ENCODE measurements at places on chromosomes 1 and 21.
A peak's percentile ranks its signal among the peaks of the same experiment; 100 is the strongest.

DNA sequence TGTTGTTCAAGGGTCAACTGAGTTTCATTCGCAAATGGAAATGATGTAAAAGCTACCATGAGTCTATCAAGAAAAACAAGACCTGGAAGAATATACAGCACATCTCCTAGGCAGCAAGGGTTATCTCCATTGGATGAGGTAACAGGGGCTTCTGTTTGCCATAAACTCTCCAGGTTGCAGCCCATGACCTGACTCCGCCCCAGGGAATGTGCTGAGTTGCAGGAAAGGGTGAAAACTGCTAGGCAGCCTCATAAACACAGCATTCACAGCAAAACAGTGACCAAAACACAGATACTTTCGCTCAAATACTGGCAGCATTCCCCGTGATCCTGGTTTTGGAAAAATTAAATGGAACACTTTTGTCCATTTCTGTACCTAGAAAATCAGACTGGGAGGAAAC is 20.2 kb upstream of the ACTA1 start:
- peaks cover 2% of the 10 kb centered on the region for H3K4me1 ChIP-seq
- H3K4me3 ChIP-seq: no peak overlapping the region
- H3K27me3 ChIP-seq: no peaks in the 10 kb centered on the region
- DNase-seq: no peak
- no peaks in the 10 kb centered on the region for H3K36me3 ChIP-seq

DNA sequence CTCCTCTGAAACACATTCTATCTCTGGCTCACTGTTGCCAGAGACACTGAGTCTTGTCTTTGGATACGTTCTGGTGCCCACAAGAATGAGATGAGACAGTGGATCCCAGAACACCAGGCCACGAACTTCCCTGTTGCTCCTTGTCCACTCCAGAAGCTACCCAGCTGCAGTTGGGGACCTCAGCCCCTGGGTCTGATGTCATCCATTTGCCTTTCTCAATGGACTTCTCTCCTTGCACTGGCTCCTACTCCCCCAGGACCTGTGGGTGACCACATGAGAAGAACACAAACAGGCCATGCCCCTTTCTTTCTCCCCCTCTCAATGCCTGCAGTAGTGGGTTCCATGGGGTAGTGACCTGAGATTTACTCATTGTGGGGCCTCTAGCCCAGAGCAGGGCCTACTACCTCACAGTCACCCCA is 5.9 kb downstream of the NBPF1 start:
- no peak overlapping the region for H3K27ac ChIP-seq
- H3K36me3 ChIP-seq: no peaks in the 10 kb centered on the region
- H3K27me3 ChIP-seq: no peaks in the 10 kb centered on the region
- DNase-seq: no peak

- no peak overlapping the region for H3K4me3 ChIP-seq
- no peaks in the 10 kb centered on the region for H3K36me3 ChIP-seq
- DNase-seq: no peak
- no peaks in the 10 kb centered on the region for H3K27me3 ChIP-seq
Measured at GRCh38 chr1:162204823-162205155, 135.3 kb downstream of the NOS1AP start.

DNA sequence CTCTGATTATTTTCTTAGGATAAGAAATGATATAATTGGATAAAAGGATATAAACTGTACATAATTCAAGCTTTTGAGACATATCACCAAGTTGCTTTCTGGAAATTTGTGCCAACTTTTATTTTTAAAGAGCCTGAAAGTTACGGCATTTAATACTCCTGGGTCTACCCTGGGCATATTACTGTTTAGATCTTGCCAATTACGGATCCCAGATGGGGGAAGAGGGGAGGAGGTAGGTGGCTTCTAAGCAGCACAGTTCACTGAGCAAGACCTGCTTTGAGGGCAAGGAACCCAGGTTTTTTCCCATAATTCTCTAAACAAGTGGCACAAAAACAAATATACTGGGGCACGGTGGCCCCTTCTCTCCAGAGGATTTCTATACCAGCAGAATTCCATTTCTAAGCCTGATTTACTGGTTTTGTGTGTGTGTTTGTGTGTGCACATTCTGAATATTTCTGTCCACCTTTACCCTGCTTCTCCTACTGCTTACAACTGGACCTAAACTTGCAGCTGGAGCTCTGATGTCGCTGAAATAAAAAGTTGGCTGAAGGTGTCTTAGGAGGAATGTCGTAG is 76.7 kb downstream of the LAMC2 start:
- no peak for DNase-seq
- no peaks in the 10 kb centered on the region for H3K36me3 ChIP-seq
- H3K4me3 ChIP-seq: no peak overlapping the region
- H3K4me1 ChIP-seq: no peaks in the 10 kb centered on the region

GRCh38 chr1:229869687-229870086 is 197.4 kb upstream of the GALNT2 start:
- no peak overlapping the region for H3K4me3 ChIP-seq
- peaks cover 6% of the 10 kb centered on the region for H3K4me1 ChIP-seq
- DNase-seq: no peak

GRCh38 chr1:107076841-107077240 is 20.4 kb downstream of the PRMT6 start:
- no peaks in the 10 kb centered on the region for H3K36me3 ChIP-seq
- H3K27ac ChIP-seq: no peak overlapping the region
- H3K4me3 ChIP-seq: no peak overlapping the region
- H3K27me3 ChIP-seq: no peaks in the 10 kb centered on the region
- no peak for DNase-seq
- no peaks in the 10 kb centered on the region for H3K4me1 ChIP-seq

DNA sequence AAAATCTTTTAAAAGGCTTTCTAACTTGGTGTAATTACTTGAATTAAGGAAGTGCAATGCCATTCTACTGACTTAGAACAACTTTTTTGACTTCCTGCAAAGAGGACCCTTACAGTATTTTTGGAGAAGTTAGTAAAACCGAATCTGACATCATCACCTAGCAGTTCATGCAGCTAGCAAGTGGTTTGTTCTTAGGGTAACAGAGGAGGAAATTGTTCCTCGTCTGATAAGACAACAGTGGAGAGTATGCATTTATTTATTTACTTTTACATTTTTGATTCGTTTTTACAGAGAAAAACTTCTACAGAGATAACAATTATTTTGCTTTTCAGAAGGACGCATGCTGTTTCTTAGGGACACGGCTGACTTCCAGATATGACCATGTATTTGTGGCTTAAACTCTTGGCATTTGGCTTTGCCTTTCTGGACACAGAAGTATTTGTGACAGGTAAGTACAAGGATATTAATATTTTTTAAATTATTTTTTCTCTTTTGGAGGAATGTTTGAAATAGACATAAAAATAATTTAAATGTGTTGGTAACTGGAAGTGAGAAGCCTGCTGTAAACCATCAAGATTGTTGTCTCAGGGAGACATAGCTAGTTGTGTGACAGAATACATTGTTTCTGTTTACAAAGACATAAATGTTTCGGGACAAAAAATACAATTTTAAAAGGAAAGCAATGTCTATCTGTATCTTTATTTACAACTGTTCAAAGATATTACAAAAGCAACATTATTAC is at the start of gene PTPRC:
Gene PTPRC (plus strand): TSS at position 147 of the 742 bp plus-strand sequence. CDS start 229 bp downstream, at position 376.
- no peaks in the 10 kb centered on the region for H3K36me3 ChIP-seq
- H3K27me3 ChIP-seq: no peaks in the 10 kb centered on the region
- peak within 1 kb of the TSS; percentile 5 for H3K4me3 ChIP-seq
- no peak within 1 kb of the TSS for H3K27ac ChIP-seq
- DNase-seq: no peak
- H3K4me1 ChIP-seq: no peaks in the 10 kb centered on the region

DNA sequence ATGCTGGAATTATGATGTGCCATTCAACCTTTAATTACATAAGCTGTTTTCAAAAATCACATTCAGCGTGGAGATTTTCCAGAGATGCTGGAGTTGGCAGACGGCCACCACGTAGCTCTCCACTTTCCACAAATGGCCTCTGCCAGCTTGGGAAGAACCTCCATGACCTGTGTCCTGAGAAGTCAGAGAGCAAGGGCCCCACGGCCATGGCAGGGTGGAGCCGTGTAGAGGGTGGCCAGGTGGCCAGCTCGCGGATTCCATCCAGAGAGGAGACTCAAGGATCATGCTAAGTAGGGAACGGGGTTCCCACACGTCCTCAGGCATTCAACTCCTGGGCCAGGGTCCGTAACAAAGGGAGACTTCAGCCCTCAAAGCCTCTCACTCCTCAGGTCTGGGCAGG is 1.3 kb upstream of the GALE start:
- no peaks in the 10 kb centered on the region for H3K27me3 ChIP-seq
- no peak overlapping the region for H3K4me3 ChIP-seq
- H3K27ac ChIP-seq: no peak overlapping the region
- DNase-seq: peak; percentile 46

GRCh38 chr1:3342960-3343359 is 111.5 kb upstream of the ARHGEF16 start:
- H3K4me1 ChIP-seq: no peaks in the 10 kb centered on the region
- no peak overlapping the region for H3K27ac ChIP-seq
- H3K27me3 ChIP-seq: no peaks in the 10 kb centered on the region
- DNase-seq: no peak
- H3K36me3 ChIP-seq: no peaks in the 10 kb centered on the region
- H3K4me3 ChIP-seq: no peak overlapping the region

DNA sequence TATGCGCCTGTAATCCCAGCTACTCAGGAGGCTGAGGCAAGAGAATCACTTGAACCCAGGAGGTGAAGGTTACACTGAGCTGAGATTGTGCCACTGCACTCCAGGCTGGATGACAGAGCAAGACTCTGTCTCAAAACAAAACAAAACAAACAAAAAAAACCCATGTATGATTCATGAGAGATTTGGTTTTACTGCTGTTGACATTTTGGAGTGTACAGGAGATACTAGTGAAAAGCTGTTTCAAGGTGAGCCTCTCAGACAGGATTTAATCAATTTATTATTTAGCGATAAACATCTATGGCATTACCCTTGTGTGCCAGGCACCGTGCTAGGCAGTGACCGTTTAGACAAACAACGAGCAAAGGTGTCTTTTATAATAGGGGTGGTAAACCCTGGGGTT is 16.5 kb downstream of the LHX4 start:
- H3K4me3 ChIP-seq: no peak overlapping the region
- no peaks in the 10 kb centered on the region for H3K4me1 ChIP-seq
- no peak overlapping the region for H3K27ac ChIP-seq
- H3K27me3 ChIP-seq: no peaks in the 10 kb centered on the region
- no peak for DNase-seq

GRCh38 chr1:206021626-206022365 is 1.9 kb downstream of the CTSE start:
- no peaks in the 10 kb centered on the region for H3K27me3 ChIP-seq
- H3K4me1 ChIP-seq: no peaks in the 10 kb centered on the region
- no peak overlapping the region for H3K27ac ChIP-seq

DNA sequence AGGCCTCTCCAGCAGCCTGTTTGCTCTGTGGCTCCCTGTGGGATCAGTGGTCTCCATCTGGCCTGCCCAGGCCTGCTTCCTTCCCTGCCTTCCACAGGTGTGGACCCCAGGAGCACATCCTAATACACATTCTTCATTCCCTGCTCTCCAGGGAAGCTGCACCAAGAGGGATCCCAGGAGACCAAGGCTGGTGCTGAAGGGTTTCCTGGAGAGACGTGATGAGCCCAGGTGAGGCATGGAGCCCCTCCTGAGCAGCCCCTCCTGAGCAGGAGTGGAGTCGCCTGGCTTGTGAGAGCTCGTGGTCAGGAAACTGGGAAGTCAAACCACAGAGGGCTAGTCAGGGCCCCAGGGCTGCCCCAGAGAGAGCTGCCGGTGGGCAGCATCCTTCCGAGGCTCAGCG is 561.4 kb downstream of the MATN1 start:
- H3K27me3 ChIP-seq: no peaks in the 10 kb centered on the region
- DNase-seq: no peak
- H3K4me3 ChIP-seq: no peak overlapping the region
- H3K27ac ChIP-seq: no peak overlapping the region
